ENCODE measurements at places on chromosomes 1 and 21. TPM values are rescaled to one million over a fixed set of nuclear protein-coding genes. Genes with fewer than 3 reads are reported as not detected.

The S100A5 gene
- polyA plus RNA-seq: 0.47 TPM

The PDZK1IP1 gene
- not detected for polyA plus RNA-seq

The DNAJC6 gene
- polyA plus RNA-seq: 2.4 TPM

The GPR25 gene
- not detected for polyA plus RNA-seq

The ALX3 gene
- polyA plus RNA-seq: not detected

The OLIG1 gene
- 0.81 TPM for polyA plus RNA-seq

The TPM3 gene
- 502 TPM for polyA plus RNA-seq

The LHX8 gene
- 0.77 TPM for polyA plus RNA-seq

The DDR2 gene
- 0.66 TPM for polyA plus RNA-seq

The GIPC2 gene
- 1.2 TPM for polyA plus RNA-seq

The EPRS1 gene
- polyA plus RNA-seq: 158 TPM

The TFF3 gene
- polyA plus RNA-seq: 3.3 TPM

The BCAR3 gene
- 5.5 TPM for polyA plus RNA-seq

The OR2T2 gene
- polyA plus RNA-seq: not detected

The ACOT11 gene
- polyA plus RNA-seq: 1.6 TPM

The FCRL1 gene
- not detected for polyA plus RNA-seq

The IGSF3 gene
- 7.3 TPM for polyA plus RNA-seq

The OR2G6 gene
- polyA plus RNA-seq: not detected

The PSMA5 gene
- polyA plus RNA-seq: 107 TPM

The CCNL2 gene
- 115 TPM for polyA plus RNA-seq

The PFKFB2 gene
- 3.8 TPM for polyA plus RNA-seq

The A3GALT2 gene
- not detected for polyA plus RNA-seq

The PLEKHO1 gene
- polyA plus RNA-seq: 33.1 TPM

The FLG2 gene
- polyA plus RNA-seq: not detected

The GBP6 gene
- not detected for polyA plus RNA-seq

The ITLN1 gene
- polyA plus RNA-seq: not detected

The FOXO6 gene
- 0.66 TPM for polyA plus RNA-seq

The CA6 gene
- polyA plus RNA-seq: not detected

Data from GM23338 (cell line).